ENCODE measurements at places on chromosomes 6 and 20.

DNA sequence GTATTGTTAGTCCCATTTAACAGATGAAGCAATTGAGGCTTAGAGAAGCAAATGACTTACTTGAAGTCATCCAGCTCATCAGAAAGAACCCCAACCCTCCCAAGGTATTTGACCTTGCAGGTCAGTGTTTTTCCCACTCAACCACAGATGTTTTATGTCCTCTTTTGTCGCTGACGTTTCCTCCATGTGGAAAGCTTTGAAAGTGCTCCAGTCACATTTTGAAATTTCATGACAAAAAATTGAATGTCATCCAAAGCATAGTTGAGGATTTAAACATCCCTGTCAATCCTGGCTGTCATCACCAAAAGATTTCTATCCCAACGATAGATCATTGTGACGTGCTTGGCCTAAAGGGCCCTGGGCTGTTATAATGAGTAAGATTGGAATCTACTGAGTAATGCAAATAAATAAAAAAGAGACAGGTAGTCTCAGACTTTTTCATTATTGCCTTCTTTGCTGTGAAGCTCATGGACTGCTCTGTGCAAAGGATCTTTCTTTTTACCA lies 102.7 kb downstream of the TSHZ2 start:
- no peak for DNase-seq

GRCh38 chr20:24686156-24686555 lies 216.7 kb downstream of the SYNDIG1 start:
- no peak for DNase-seq

DNA sequence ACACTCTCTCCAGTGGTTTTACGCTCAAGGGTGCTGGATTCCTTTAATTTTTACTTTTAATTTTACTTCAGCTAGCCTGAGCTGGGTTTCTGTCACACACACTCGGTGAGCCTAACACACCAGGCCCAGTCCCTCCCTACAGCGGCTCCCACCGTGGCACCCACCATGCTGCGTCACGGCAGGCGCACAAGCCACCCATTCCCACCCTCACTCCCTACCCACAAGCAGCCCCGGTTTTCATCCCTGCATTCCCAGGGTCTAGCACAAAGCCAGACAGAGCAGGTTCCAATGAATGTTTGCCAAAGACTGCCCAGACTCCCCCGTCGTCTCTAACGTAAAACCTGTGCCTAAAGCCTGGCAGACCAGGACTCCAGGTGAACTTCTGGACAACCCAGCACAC lies 50.3 kb downstream of the MYH7B start:
- no peak for DNase-seq

DNA sequence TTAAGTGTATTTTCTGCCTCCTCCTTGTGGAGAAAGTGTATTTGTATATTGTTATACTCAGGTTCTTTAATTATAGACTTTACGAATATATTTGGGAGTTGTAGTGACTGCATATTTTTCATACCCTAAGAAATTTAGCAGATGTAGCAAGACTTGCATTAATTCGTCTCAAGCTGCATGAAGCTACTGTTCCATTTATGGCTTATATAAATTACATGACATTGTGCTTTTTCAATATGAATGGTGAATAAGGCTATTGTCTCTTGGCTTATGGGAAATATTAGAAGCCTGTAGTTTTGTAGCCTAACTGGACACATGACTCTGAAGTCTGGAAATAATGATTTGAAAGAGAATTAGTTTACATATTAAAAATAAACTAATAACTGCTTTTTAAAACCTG lies 2.4 kb downstream of the ADGRG6 start:
- DNase-seq: no peak

GRCh38 chr20:1824834-1825233 lies 70.4 kb upstream of the SIRPA start:
- no peak for DNase-seq

DNA sequence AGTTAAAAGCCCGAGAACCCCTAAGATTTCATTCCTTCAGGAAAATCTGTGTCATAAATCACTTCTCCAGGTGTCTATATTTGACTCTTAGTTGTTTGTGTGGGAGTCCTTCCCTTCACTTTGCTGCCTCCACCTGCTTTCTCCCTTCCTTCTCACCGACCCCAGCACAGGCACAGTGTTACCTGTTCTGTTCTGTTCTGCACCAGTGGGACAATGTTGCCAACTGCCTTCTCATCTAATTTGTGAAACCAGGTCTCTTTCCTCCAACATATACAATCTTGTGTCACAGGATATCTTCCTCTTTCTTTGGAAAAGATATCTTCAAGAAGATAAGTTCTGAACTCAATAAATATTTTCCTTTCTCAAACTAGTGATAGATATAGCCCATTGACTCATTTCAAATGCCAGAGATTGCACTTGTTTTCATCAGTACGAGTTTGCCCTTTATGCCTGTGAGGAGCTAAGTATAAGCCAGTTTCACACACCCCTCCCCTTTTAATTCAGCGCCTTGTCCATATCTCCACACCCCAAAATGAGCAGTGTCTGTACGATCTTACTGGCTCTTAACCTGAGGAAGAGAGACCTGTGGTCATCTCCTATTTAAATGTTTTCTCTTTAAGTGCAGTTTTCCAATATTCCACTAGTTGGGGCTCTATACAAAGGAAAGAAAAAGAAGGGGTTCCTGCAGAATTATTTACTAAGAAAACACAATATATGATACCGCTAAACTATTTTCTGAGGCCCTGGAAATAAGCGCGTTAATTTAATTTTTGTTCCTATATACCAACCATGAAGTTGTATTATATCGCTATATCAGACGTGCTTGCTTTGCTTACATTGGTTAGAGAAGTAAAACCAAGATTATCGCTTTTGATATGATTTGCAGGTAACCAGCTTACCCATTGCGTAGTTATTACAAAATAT lies 81.6 kb upstream of the PREP start:
- no peak for DNase-seq

DNA sequence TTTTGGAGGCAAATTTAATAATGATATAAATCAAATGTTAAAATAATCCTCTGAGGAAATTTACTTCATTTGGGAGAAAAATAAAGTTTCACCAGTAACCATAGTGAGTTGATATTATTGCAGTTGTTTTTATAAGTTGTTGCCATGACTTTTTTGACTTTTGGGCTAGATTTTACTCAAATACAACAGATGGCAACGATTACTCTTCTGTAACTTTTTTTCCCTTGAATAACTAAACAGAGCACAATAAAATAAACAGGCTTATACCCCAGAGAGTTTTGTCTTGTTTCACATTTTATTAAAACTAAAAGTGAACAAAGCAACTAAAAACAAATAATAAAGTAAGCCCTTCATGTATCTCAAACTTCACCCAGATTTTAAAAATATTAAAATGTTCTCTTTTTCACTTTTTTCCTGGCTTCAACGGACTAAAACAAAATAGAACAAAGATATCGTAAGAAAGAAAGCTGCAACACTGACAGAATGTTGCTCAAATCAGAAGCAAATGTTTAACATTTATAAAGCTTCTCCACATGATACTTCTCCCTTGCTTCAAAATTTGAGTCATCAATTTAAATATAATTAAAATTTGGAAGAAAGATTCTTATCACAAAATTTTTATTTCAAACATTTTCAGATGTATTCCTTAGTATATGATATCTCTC lies 42.5 kb upstream of the BMP5 start:
- DNase-seq: no peak

DNA sequence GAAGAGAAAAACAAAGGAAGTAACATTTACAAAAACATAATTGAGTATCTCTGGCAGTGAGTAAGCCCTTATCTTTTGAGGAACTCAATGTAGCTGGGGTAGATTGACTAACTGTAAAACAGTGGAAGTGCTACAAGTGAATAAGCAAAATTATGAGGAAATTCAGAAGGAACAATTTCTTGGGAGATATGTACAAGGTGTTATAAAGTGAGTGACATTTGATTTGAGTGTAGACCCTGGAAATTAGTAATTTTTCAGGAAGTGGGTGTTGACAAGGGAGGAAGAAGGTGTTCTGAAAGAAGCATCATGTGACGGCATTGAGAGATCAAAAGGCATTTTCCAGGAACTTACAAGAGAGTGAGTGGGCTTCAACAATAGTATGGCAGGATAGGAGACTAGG lies 22.2 kb downstream of the XRN2 start:
- DNase-seq: no peak

GRCh38 chr6:45076217-45076930 lies 251.8 kb upstream of the RUNX2 start:
- no peak for DNase-seq

- no peak for DNase-seq
Observed at GRCh38 chr6:15842727-15843117, 179.9 kb upstream of the DTNBP1 start.

- DNase-seq: no peak
Observed at GRCh38 chr6:139588076-139588639, 213.7 kb upstream of the CITED2 start.

DNA sequence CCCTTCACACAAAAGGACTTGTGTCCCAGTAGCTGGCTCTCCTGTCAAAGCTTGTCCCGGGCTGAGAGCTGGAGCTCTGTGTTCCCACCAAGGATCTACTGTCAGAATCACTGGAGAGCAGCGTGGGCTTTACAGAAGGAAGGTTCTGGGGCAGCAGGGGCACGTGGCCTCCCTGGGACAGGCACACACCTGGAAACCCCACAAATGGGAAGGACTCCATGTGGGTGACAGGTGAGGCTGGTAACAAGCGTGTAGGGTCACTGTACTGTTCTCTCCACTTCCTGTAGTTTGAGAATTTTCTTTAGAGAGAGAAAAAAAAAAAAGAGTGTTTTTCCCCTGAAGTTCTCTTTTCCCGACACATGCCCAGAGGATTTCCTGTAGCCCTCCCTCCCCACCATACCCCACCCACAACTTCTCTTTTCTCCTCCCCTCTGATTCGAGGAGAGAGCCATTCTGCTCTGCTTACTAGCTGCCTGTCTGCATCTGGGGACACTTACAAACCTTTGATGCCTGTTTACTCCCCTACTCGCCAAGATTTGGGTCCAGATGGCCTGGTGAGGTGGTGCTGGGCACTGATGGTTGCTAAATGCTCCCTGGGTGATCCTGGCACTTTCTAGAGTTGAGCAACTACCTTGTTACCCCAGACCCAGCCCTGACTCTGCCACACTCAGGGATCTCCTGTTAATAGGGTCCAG lies 84.1 kb upstream of the SIRPA start:
- DNase-seq: no peak

GRCh38 chr6:89398762-89399525 lies 13.1 kb downstream of the RRAGD start:
- DNase-seq: no peak

GRCh38 chr6:34390531-34391472 lies 1.7 kb downstream of the NUDT3 start:
- DNase-seq: no peak

DNA sequence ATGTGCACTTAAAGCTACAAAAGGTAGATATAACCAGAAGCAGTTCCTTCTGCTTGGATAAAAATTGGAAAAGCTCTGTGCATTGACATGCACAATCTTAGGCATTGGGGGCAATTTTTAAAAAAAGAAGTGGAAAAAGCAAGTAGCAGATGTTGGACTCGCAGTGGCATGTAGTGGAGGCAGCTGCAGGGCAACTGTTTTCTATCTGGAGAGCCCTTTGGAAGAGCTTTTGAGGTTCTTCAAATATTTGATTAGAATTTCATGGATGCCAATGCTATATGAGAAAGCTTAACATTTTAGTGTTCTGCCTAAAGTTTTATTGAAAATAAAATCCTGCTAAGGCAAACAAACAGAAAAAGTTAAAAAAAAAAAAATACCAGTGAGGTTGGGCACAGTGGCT lies 388.3 kb upstream of the RNF217 start:
- DNase-seq: no peak

- no peak for DNase-seq
Observed at GRCh38 chr20:6469695-6470094, 297.8 kb upstream of the BMP2 start.

DNA sequence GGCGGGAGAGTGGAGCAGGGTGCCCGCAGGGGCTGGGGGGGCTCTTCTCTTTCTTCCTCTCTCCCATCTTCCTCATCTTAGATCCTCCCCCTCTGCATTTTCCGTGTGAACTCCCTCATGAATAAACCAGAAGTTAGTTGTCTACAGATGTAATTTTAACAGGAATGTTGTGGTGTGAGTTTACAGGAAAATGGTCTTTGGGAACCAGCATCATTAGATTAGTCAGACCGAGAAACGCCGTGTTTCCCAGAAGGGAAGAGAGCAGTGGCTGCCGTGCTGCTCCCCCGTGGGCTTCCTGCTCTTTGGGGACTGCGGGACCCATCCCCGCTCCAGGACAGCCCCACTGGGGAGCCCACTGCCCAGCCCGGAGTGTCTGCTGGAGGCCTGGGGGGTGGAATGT lies 3.4 kb downstream of the MYT1 start:
- no peak for DNase-seq

- DNase-seq: no peak
Observed at GRCh38 chr20:44601801-44602204, 19.4 kb downstream of the PKIG start.

DNA sequence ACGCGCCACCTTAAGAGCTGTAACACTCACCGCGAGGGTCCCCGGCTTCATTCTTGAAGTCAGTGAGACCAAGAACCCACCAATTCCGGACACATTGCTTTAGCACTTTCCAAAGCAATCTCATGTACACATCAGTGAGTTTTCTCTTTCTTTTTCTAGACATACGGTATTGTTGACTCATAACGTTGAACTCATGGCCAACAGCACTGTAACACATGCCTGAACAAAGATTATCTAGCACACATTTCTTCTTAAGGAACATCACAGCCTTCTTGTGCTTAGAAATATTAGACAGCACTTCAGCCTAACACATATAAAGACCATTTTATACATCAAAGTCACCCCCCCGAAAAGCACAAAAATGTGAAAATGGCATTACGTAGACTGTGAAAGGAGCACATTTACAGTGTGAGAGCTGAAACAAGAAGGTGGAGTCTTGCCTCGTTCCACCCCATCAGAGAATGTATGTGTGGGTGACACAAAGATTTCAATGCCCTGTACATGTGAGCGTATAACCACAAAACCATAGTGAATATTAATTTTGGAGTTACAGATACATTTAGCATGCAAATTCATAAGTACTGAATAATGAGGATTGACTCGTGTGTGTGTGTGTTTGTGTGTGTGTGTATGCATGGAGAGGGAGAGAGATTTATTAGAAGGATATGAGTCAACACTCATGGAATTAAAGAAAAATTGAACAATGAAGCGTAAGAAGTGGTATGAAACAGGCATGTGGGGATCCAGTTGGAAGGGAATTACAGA lies 134.1 kb downstream of the FAM83B start:
- no peak for DNase-seq

DNA sequence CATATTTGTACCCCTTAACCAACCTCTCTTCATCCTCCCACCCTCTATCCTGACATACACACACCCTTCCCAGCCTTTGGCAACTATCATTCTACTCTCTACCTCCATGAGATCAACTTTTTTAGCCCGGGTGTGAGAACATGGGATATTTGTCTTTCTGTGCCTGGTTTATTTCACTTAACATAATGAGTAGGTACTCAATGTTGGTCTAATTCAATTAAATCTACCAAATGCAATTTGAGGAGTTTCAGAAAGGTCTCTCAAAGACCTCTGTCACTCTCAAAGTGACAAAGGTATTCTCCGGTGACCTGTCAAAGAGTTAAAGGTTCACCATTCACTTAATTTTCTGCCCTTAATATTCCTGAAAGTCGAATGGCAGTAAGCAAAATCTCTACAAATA lies 87.7 kb downstream of the ME1 start:
- DNase-seq: no peak
